ENCODE measurements at places on chromosomes 7 and 10.

- no peak for DNase-seq
Observed at GRCh38 chr10:36388166-36388565, 737.2 kb upstream of the ANKRD30A start.

DNA sequence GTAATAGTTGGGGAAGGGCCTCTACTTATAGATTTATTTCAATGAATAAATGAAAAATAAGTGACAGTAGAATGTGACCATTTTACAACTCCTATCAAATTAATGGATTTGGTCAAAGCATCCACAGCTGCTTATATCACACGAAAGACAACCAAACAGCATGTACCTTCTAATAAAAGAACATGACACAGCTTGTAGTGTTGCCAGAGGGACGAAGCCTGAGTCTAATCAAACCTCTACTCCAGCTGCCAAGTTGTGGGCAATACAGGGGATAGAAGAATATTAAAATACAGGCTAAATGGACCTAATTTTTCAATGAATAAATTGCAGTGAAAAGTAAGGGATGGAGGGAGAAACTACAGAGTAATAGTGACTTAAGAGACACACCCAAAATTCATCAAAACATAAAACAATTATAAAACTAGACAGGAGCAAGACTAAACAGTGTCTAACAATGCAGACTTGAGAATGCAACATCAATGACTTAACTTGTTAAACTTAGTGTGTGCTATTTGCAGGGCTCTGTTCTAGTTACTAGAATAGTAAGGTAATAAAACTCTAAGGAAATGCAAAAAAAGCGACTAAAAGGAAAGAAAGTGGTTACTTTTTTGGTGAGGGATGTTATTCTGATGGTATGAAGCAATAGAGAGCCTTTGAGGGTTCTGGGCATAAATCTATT is 853.8 kb downstream of the GRM8 start:
- no peak for DNase-seq

DNA sequence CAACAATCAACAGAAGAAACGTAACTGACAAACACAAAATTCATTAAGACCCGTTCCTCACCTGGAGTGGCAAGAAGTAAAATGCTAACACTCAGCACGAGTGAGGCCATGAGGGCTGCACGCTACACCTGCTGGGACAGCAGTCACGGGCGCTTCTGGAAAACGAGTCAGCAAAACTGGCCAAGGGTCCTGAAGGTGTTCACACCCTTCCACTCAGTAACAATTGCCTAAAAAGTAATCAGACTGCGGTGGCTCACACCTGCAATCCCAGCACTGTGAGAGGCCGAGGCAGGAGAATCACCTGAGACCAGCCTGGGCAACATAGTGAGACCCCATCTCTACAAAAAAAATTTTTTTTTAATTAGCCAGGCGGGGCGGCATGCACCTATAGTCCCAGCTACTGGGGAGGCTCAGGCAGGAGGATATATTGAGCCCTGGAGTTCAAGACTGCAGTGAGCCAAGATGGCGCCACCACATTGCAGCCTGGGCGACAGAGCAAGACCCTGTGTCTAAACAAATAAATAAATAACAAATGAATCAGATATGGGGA is 199.1 kb downstream of the MAD1L1 start:
- DNase-seq = no peak

- DNase-seq = no peak
Observed at GRCh38 chr7:23645822-23646221, 34.2 kb upstream of the FAM221A start.

DNA sequence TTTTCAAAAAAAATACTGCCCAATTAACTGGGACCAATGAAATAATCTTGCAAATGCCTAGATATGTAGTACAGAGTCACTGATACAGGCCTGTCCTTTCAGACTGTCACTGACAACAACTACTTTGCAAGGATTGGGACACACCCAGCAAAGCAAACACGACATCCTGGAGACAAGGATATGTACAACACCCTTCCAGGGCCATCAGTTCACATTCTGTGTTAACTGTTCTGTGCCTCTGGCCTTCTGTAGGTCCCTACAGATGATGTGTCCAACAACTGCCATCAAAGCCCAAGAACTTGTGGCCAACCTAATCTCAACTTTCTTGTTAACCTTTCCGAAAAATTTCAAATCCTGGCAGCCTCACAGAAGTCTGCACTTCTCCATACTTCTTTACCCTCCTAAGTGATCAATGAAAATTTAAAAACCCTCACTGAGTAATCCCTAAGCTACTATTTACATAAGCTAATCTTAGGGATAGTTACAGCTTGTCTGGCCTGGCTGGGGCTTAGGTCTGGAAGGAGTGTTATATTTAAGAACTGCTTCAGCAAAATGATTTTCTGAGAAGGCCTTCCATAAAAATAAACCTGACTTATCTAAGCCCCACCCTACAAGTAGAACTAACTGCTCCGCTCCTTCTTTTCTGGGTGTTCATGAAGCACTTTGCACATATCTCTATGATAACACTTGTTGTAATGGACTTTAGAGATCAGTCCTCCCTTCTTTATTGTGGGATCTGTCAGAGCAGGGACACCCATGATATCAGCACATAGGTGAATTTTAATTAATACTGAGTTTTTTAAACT is 21.0 kb downstream of the COBL start:
- DNase-seq = no peak

DNA sequence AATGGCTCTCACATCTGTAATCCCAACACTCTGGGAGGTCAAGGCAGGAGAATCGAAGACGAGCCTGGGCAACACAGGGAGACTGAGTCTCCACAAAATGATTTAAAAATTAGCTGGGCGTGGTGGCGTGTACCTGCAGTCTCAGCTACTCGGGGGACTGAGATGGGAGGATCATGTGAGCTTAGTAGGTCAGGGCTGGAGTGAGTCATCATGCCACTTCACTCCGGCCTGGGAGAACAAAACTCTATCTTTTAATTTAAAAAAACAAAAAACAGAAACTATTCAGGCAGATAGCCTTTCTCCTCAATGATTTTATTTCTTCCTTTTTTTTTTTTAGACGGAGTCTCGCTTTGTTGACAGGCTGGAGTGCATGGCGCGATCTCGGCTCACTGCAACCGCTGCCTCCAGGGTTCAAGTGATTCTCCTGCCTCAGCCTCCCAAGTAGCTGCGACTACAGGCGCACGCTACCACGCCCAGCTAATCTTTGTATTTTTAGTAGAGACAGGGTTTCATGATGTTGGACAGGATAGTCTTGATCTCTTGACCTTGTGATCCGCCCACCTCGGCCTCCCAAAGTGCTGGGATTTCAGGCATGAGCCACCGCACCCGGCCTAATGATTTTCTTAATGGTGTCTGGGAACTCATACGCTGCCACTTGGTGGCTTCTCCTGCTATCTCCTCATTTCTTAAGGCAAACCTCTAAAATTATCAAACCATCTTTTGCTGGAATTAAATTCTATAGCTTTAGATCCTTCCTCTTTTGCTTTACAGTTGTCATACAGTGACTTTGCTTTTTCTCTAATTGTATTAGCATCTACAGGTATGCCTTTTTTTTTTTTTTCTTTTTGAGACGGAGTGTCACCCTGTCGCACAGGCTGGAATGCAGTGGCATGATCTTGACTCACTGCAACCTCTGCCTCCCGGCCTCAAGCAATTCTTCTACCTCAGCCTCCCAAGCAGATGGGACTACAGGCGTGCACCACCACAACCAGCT is 22.9 kb downstream of the SRPK2 start:
- DNase-seq = no peak

DNA sequence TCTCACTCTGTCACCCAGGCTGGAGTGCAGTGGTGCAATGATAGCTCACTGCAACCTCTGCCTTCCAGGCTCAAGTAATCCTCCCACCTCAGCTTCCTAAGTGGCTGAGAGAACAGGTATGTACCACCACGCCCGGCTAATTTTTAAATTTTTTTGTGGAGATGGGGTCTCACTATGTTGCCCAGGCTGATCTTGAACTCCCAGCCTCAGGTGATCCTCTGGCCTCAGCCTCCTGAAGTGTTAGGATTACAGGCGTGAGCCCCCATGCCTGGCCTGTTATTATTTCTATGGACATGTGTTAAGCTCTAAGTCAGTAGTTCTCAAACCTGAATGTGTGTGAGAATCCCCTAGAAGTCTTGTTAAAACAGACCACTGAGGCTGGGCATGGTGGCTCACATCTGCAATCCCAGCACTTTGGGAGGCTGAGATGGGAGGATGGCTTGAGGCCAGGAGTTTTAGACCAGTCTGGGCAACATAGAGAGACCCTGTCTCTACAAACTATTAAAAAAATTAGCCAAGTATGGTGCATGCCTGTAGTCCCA is 24.5 kb downstream of the TMEM270 start:
- no peak for DNase-seq

GRCh38 chr7:75740846-75741497 is 2.2 kb upstream of the HIP1 start:
- DNase-seq = no peak

DNA sequence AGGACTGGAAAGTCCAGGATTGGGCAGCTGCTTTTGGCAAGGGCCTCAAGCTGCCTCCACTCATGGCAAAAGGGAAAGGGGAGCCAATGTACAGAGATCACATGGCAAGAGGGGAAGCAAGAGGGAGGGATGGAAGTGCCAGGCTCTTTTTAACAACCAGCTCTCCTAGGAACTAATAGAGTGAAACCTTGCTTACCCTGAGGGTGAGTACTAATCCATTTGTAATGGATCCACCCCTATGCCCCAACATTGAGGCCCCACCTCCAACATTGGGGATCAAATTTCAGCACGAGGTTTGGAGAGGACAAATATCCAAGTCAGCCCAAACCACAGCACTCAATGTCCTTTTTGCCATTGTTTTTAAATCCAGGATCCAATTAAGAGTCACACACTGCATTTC is 12.5 kb downstream of the HABP2 start:
- DNase-seq = no peak

GRCh38 chr7:115004121-115004520 is 82.2 kb downstream of the MDFIC start:
- no peak for DNase-seq

DNA sequence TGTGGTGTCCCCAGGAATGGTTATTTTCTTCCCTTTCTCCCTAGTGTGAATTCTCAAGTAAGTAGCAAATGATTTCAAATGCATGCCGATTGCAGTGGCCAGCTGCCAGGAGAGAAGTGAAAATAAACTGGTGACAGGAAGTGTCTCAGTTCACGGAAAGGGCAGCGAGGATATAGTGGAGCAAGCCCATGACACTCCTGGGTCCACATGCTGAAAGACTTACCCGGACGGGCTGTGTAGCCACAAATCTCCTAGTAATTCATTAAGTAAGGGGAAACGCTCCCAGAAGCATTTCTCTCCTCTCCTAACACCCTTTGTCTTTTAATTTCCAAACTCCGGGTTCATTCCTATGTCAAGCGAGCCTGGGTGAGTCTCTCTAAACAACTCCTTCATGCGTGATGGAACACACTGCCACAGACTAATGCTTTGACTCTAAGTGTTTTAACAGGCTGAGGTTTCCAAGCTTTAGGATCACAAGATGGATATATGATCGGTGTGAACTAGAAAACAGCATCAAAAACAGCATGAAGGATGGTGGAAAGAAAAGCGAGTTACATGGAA is 125.6 kb downstream of the CYP26A1 start:
- DNase-seq = peak; percentile 64

DNA sequence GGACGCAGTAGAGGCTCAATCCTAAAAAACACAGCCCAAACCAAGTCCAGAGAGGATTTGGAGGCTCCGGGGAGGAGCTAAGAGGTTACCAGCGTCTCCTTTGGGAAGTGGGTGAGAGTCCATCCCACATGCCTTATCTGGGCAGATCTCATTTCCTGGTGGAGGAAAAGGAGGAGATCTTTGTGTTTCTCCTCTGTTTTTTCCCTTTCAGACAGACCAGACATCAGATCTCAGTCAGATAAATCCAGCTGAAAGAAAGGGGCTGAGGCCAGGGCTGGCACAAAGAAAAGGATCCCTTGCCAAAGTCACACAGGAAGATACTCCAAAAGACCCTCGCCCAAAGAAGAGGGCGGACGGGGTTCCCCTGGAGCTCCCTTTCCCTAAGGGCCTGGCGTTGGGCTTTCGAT is 58.3 kb upstream of the COMTD1 start:
- no peak for DNase-seq

DNA sequence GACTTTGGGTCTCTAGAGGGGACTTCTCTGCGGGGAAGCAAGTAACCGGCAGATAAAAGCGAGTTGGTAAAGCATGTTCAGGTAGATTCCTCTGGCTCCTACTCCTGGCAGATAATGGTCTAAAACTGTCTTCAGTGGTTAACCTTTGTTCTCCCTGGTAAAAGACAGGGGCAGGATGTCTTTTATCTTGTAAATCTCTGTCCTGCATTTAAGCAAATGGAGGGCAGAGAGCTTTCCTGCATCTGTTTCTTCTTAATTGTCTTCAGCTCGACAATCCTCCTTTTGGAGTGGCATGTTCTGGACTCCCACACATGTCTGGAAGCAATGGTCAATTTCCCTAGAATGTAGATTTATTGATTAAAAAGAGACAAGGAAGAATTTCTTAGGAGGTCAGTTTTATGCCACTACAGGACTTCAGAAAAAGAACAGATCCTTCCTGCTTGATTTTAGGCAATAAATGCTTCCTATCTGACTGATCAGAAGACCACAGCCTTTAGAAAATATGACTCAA is 16.6 kb downstream of the C7orf33 start:
- no peak for DNase-seq

DNA sequence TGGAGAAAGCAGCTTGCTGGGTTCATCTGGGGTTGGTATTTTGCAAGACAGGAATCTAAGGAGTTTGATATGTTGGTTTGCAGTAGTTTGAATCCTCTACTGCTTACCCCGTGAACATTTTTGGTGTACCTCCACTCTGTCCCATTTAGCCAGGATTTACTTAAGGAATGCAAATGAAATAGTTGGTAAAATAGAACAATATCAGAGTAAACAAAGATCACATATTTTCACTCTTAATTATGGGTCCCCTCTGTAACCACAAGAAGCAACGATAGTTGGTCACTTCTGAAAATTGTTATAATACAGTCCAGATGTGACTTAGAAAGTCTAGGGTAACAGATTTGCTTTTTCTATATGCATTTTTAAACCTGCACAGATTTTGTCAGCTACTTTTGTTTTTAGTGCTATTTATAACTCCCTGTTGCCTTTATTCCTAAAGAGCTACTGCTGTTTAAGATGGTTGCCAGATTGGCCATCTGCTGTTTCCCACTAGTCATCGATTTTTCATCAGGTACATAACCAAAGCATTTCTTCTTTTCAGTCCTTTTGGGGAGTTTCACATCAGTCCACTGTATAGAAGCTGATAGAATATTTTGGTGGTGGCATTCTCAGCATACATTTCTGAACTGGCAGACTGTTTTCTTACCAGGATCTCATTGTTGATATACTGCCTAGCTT is 37.6 kb downstream of the MAPK8 start:
- no peak for DNase-seq

DNA sequence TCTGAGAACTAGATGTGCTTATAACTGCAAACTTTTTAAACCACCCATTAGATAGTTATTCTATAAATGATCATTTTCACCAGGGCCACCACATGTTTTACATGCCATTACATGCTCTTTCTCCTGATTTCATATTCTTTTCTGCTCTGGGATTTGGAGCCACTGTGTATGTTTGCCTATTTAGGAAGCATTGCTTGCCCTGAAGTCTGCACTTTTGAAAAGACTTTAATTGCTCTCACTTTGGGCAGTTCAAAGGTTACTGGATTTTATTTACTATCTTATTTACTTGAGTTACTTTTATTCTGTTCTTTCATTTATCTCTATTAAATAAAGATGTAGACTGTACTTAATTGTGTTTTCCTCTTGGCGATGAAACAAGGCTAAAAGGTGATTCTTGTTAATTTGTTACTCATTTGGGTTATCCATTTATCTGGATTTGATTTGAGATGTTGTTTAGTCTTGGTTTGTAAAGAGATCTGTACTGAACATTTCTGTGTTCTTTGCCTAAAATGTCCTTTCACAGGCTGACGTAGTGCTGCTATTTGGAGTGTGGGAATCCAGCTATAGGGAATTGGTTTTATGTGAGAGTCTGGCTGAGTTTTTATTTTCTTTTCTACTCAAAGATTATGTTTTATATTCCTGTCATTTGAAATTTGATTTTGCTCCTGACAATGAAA is 88.8 kb downstream of the SUGCT start:
- no peak for DNase-seq
